Fibroblast of villous mesenchyme (primary cell): ENCODE measurements at places on chromosomes 7 and 10. TPM values are rescaled to one million over a fixed set of nuclear protein-coding genes. Genes with fewer than 3 reads are reported as not detected.

Gene PALS2
- total RNA-seq: 12.9 and 23.7 TPM in 2 replicates

Gene DRGX
- total RNA-seq: not detected in 2 replicates

Gene TRPV5
- not detected in 2 replicates for total RNA-seq

Gene CPA2
- 0.32 TPM in 1 of 2 replicates, not detected in the other for total RNA-seq

Gene TMEM273
- not detected in 2 replicates for total RNA-seq

Gene COX15
- total RNA-seq: 29.0 and 54.0 TPM in 2 replicates

Gene LIPJ
- total RNA-seq: under 0.01 TPM in 1 of 2 replicates, not detected in the other

Gene LYZL1
- not detected in 2 replicates for total RNA-seq

Gene CPN1
- not detected in 2 replicates for total RNA-seq

Gene REPIN1
- total RNA-seq: 96.0 and 98.4 TPM in 2 replicates

Gene SYCE1
- total RNA-seq: 1.3 and 1.6 TPM in 2 replicates

Gene IFIT2
- total RNA-seq: 10.3 and 22.9 TPM in 2 replicates

Gene HPS6
- 34.1 and 34.8 TPM in 2 replicates for total RNA-seq

Gene TAF5
- 4.2 and 5.6 TPM in 2 replicates for total RNA-seq

Gene BAMBI
- 25.9 and 62.8 TPM in 2 replicates for total RNA-seq

Gene CAMK2B
- under 0.01 TPM in 1 of 2 replicates, not detected in the other for total RNA-seq

DNA sequence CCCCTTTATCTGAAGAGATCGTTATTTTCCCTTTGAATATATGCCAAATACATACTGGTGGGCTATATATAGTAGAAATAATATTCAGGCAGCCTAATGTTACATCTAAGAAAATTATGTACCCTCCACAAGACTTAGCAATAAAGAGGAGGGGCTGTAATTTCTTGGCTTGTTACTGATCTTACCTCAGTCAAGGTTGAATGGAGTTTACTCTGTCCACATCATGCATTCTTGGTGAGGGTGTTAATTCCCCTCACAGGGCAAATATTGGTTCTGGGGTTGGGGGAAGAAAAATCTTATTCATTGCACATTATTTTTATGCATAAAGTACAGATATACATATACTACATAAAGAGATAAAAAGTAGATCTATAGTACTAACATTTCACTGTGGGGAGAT lies 145.8 kb upstream of the ANK3 start:
- no peak for DNase-seq

- DNase-seq: peak; percentile 49
Observed at GRCh38 chr7:133434246-133434865, 181.5 kb downstream of the EXOC4 start.

DNA sequence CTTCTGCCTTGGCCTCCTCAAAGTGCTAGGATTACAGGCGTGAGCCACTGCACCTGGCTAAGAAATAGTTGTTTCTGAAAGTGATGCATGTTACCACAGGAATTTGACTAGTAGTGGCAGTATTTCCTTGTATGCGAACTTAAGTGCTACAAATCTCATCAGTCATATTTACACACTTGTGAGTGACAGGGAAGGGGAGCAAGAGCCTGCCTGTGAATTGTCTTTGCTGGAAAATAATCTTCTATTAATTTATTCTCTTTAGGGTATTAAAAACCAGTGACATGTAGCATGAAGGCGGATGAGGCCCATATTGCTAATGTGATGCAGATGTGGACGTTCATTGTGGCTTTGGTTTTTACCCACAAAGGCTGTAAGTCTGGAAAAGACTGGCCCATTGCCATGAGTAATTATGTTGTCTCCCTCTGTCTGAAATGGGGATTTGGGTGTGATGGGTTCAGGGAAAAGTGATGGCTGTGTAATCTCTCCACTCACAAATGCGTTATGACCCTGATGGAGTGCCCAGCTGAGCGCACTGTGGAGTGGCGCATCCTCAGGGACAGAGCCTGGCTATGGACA lies 97.6 kb downstream of the CCNY start:
- DNase-seq: peak; percentile 90

DNA sequence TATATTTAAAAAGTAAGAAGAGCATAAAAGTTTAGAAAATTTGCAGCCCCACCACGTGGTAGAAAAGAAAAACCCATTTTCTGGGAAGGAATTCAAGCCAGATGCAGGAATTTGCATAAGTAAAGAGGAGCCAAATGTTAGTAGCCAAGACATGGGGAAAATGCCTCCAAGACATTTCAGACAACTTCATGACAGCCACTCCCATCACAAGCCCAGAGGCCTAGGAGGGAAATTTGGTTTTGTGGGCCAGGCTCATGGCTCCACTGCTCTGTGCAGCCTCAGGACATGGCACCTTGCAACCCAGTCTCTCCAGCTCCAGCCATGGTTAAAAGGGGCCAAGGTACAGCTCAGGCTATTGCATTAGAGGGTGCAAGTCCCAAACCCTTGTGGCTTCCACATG lies 411.9 kb downstream of the THSD7A start:
- DNase-seq: no peak

DNA sequence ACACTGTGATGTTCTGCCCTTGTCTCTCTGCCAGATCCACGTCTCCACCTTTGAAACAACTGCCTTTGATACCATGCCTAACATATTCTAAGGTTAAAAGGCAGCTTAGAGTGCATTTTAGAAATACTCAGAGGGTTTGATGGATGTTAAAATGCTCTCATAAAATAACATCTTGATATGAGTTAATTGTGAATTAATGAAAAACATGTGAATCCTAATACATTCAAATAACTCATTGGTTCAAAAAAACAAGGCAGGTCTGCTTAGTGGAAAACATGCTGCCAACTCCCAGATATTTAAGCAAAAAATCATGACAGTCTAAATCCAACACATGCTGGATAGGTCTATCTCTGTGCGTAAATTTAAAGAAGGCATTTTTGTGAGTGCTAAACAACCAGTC lies 291.8 kb downstream of the AHR start:
- DNase-seq: no peak

DNA sequence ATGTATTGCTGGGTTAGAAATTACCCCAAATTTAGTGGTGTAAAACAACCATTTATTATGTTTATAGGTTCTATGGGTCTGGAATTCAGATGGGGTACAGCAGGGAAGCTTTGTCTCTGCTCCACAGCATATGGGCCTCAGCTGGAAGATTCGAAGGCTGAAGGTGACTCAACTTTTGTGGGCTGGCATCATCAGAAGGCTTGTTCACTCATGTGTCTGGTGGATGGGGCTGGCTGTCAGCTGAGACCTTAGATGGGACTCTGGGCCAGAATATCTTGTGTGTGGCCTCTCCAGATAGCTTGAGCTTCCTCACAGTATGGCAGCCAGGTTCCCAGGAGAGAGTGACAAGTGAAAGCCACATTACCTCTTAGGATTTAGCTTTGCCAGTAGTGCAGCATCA lies 45.9 kb downstream of the ZNF503 start:
- DNase-seq: no peak

DNA sequence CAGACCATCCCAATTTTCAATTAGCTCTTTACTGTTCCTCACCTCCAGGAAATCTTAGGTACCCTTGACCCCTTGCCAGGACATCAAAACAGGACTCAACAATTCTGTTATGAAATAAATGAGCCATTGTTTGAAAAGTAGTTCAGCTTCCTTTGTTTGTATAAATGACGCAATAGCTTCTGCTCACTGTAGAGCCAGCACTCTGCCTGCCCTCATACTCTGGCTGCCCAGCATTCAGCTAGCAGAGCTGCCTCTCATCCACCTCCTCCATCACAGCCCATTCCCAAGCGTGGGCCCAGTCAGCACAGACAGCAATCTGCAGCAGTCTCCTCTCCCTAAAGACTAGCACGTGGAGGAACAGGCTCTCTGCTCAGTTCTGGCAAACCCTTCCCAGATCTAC lies 478.6 kb downstream of the GRID1 start:
- no peak for DNase-seq

- peak; percentile 72 for DNase-seq
Observed at GRCh38 chr10:58820861-58821751, 308.4 kb downstream of the BICC1 start.

DNA sequence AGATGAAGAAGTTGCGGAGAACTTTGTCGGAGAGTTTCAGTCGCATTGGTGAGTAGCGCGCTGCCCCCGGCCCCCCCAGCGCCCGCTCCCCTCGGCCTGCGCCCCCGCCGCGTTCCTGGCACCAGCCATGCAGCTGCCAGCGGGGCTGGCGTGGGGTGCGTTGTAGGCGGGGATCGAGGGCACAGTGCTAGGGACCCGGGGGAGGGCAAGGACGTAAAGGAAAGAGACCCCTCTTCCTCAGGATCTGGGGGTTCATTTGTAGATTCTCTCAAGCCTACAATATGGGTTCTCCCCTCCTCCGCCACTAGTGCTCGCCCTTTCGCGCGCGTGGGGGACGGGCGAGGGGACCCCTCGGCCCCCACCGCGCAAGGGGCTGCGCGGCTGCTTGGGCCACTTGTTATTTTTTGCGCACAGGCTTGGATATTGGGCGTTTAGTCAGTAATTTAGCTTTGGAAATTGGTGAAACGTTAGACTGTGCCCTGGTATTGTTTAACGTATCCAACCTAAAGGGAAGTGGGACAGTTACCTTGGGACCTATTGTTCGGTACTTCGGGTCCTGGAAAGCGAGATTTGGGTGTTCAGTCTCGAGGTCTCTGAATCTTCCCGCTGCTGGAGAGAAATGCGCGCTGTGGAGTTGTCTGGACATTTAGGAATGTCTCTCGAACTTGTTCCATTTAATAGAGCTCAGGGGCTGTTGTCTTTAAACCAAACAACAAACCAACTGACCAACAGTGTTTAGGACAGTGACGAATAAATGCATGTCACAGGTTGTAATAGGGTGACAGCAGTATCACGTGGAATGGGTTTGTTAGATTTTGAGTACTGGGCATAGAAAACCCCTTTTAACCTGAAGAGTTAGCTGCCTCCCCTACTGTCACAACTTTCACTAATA lies 796 bp downstream of the CDK14 start:
- peak; percentile 55 for DNase-seq

GRCh38 chr10:100890141-100890672 lies 22.6 kb upstream of the SLF2 start:
- no peak for DNase-seq

- peak; percentile 39 for DNase-seq
Observed at GRCh38 chr7:43701500-43701854, 27.8 kb downstream of the COA1 start.

DNA sequence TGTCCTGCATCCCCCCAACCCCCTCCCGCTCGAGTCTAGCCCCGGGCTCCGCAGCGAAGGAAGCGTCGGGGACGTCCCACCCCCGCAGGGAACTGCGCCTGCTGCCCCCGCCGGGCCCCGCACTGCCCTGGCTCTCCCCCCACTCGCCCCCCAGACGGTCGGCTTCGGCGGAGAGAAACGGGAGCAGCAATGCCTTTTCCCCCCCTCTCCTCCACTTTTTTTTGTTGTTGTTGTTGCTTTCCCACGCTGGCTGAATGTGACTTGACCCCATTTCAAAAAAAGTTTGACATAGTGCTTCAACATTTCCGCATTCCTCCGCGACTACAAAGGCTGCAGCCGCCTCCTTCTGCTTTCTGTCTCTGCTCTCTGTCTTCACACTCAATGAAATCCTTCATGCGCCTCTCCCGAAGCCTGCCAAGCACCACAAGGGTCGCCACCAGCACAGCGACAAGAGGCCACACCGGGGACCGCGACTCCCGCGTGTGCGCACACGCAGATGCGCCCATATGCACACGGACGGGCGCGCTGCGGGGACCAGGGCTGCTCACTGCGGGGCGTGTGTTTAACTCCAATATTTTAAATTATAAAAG lies 1.0 kb downstream of the CDK6 start:
- DNase-seq: peak; percentile 77

DNA sequence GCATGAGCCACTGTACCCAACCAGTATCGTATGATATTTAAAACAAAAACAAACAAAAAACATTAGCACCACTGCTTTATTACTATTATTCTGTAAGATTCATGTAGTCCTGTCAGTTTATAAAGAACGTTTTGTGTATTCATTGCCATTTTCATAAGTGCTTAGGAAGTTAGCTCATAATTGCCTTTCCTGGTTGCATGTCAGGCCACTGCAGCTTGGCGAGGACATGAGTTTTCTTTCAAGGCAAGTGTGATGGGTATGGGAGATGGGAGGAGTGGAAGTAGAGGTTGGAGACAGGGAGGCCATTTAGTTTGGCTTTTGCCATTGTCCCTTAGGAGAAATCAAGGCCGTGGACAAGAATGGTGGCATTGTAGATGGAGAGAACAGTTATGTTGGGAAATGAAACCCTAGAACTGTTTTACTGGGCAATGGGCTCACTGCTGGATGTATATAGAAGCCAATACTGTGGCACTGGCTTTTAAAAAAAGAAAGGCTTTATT lies 48.9 kb downstream of the TYW1 start:
- no peak for DNase-seq

DNA sequence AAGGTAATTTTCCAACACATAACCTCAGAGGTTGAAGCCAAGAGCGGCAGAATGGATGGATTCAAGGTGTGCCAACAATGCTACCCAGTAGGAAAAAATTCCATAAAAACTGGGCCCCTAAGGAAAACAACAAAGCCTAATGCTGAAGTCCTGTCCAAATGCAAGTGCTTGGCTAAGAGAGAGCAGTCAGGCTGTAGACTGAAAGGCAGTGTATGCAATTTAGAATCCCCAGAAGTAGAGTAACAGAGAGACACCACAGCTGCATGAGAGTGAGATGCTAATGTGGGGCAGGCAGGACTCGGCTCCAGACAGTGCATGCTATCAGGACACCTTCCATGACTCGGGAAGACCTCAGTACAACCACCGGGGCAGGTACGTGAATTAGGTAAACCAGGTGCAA lies 124.5 kb downstream of the ZFAND4 start:
- DNase-seq: no peak

- DNase-seq: peak; percentile 76
Observed at GRCh38 chr10:61987951-61988379, 86.5 kb downstream of the ARID5B start.

GRCh38 chr10:11177926-11178471 lies 160.3 kb downstream of the CELF2 start:
- no peak for DNase-seq

DNA sequence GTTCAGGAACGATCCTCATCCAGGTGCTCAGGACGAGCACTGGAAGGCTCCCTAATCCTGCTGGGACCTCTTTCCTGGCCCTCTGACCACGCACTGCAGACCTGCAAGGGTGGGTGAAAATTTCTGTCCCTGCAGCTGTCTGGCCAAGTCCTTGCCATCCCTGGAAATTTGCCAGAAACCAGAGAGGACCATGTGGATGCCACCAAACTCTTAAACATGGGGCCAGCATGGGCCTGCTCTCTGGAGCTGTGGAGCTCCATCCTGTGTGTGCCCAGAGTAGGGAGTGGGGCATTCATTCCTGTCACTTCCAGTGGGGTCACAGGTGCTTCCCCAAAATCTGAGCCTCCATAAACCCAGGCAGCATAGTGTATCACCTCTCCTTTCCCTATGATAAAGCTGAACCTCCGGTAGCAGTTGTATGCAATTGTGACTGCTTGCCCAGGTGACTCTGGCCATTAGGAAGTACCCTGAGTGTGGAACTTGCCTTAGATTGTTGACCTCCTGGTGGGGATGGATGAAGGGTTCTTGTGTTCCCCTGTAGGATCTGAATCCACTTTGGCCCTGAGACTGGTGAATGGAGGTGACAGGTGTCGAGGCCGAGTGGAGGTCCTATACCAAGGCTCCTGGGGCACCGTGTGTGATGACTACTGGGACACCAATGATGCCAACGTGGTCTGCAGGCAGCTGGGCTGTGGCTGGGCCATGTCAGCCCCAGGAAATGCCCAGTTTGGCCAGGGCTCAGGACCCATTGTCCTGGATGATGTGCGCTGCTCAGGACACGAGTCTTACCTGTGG lies 57.1 kb downstream of the DMBT1 start:
- DNase-seq: no peak

- DNase-seq: peak; percentile 95
Observed at GRCh38 chr10:119761106-119761505, 35.3 kb downstream of the INPP5F start.
